ENCODE measurements at places on chromosomes 3 and 15.

DNA sequence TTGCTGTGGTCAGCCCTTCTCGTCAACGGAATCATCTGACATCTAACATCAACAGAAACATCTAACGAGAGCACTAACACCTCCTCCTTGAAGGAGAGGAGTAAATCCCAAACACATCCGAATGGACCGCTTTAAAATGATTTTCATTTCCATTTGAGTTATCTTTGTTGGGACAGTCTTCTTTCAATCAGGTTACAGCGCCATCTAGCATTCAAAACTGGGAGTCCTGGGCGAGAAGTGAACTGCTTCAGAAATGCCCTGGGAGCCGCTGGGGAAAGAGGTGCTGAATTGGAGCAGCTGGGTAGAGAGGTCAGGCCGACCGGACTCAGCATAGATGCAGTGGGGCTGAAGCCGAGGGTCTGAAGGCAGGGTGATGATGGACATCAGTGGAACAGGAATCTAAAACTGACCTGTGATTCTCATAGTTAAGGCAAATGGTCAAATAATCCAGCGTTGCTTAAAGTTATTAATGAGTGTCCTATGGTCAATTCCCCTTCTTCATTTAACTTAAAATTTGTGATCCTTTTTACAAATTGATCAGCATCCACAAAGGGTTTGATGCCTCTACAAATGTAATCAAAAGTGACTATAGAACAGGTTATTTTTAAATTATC is 170.0 kb upstream of the NDN start:
- DNase-seq = no peak

DNA sequence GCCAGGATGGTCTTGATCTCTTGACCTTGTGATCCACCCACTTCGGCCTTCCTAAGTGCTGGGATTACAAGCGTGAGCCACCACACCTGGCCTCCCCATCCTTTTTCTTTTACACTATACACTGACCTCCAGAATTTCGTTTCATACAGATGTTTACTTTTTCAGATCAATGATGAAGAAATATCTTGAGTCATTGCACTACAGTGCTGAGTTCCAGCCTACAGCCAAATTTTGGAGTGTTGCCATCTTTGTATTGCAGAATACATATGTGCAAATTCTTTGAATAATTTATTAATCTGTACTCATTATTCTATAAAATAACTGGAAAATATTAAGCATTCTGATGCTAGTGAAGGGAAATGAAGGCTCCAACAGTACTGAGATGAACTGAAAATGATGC is 12.5 kb downstream of the ZPLD1 start:
- no peak for DNase-seq

DNA sequence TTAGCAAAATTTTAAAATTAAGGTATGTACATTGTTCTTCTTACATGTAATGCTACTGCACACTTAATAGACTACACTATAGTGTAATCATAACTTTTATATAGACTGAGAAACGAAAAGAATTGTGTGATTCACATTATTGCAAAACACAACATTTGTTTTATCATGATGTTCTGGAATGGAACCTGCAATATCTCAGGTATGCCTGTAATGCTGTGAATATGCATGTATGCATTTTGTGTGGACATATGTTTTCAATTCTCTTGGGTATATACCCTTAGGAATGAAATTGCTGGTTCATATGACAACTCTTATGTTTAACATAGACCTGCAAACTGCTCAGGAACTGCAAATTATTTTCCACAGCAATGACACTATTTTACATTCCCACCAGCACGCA is 38.6 kb upstream of the TJP1 start:
- no peak for DNase-seq

- no peak for DNase-seq
Observed at GRCh38 chr3:71369701-71370391, 213.7 kb downstream of the FOXP1 start.

DNA sequence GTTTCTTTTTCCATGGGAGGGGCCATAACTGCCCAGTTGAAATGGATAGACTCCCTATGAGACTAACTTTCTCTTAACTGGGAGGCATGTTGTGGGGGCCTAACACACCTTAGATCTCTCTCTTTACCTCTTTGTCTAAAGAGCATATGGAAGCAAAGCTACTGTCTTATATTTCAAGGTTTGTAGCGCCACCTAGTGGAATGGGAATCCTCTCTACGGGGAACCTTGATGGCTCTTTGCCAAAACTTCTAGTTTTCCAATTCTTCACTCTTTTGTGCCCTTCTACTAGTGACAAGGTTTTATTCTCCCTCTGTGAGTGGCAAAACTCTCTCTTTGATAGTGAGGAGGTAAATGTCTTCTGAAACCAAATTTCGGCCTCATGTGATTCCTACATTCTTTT is 1030.4 kb upstream of the CADM2 start:
- DNase-seq = no peak

- no peak for DNase-seq
Observed at GRCh38 chr15:53520996-53521395, 238.5 kb downstream of the WDR72 start.

DNA sequence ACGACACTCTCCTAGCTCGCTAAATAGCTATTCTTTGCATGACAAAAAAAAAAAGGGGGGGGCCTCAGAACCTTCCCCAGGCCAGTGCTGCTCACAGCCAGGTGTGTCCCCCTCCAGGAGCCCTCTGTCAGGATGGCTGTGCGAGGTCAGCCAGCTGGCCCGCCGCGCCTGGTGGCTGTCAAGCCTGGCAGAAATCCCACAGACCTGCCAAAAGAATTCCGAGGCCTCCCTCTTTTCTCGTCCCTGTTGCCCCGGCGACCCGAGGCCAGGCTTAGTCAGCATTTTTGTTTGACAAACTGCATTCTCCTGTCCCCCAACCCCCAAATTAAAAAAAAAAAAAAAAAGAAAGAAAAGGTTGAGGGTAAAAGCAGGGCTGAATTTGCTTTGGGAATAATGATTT is 61.9 kb downstream of the TM4SF4 start:
- DNase-seq = no peak

DNA sequence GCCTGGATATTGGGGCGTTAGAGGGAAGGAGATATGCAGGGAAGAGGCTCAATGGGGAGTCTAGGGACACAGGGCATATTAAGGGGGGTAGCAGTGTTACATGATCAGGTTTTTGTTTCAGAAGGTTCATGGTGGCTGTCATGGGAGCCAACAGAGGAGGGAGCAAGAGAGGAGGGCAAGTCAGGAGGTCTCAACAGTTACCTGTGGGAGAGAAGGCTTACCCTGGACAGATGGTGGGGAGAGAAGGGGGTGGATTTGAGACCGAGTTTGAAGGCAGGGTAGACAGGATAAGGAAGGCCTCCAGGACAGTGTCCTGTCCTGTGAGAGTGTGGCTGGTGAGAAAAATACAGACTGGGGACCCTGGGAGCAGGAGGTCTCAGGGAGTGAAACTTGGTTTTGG is 3.8 kb upstream of the WNT7A start:
- DNase-seq = no peak

GRCh38 chr3:21020681-21021080 is 730.3 kb downstream of the ZNF385D start:
- DNase-seq = no peak

DNA sequence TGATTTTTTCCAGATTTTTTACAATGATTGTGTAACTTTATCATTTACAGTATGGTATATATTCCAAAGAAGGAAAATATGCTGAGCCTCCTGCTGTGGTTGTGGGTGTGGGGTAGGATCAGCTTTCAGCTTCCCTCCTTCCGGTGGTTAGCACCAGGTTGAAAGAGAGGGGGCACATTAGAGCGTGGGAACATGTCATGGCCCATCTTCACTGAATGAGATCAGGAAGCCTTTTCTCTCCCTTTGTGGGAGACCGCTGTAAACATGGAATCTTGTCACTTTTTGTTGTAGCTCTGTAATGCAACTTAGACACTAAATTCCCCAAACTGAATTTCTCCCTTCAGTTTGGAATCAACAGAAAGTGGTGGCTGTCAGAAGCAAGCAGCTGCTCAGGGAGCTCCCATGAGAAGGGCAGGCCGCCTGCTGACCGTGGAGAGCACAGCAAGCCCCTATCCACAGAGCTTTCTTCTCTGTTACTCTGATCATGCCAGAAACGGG is 86.7 kb upstream of the LIMD1 start:
- no peak for DNase-seq

GRCh38 chr3:169266986-169267385 is 396.5 kb downstream of the MECOM start:
- no peak for DNase-seq

DNA sequence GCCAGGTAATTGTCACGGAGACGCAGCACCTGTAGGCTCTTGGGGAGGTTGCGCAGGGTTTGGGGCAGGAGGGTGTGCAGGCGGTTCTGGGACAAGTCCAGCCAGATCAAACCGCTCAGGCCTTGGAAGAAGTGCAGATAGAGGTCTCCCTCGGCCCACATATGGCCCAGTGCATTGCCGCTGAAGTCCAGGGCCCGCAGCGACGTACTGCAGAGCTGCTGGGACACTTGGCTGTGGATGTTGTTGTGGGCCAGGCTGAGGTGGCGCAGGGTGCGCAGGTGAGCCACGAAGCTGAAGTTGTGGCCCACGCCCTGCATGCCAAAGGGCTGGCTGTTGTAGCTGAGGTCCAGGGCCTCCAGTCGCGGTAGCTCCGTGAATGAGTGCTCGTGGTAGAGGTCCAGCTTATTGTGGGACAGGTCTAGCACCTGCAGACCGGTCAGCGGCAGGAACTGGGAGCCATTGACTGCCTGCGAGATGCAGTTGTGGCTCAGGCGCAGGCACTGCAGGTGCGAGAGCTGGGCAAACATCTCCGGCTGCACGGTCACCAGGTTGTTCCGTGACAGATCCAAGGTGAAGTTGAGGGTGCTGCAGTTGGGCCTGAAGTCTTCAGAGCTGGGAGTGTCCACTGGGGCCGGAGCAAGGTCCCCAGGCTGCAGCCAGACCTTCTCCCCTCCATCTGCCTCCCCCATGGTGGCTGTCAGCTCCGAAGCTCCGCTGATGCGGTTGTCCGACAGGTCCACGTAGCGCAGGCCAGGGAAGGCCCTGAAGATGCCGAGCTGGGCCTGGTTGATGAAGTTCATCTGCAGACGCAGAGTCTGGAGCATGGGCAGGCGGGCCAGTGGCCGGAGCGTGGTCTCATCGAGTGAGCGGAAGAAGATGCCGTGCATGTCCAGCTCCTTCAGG is 2.9 kb downstream of the TLR9 start:
- no peak for DNase-seq

DNA sequence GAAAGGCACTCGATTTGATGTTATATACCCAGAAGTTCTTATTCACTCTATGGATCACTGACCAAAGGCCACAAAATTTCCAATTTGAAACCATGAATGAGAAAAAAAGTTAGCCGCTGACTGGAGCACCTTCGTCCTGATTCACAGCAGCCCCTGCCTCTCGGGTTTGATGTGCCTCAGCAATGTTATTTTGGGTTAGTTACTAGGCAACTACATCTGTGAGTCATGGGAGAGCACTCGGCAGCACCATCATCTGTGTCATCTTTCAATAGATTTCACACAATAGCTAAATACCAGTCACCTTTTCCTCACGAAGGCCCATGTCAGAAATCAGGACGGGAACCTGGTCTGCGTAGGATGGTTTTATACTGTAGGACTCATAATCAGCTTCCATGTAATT is 269.2 kb downstream of the ZBBX start:
- DNase-seq = no peak

- no peak for DNase-seq
Observed at GRCh38 chr15:56045068-56045748, 51.8 kb upstream of the NEDD4 start.

DNA sequence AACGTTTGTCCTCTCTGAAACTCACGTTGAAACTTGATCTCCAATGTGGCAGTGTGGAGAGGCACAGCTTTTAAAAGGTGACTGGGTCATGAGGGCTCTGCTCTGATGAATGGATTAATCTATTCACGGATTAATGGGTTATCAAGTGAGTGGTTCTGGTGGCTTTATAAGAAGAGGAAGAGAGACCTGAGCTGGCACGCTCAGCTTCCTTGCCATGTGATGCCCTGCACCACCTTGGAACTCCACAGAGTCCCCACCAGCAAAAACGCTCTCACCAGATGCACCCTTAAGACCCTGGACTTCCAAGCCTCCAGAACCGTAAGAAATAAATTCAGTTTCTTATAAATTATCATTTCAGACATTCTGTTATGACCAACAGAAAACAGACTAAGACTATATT is 2.6 kb downstream of the PPP1R2 start:
- no peak for DNase-seq

GRCh38 chr3:176941689-176942088 is 255.6 kb downstream of the TBL1XR1 start:
- no peak for DNase-seq

- no peak for DNase-seq
Observed at GRCh38 chr15:61115241-61115640, 113.9 kb downstream of the RORA start.

GRCh38 chr3:46987319-46987742 is 7.9 kb downstream of the NBEAL2 start:
- DNase-seq = no peak

DNA sequence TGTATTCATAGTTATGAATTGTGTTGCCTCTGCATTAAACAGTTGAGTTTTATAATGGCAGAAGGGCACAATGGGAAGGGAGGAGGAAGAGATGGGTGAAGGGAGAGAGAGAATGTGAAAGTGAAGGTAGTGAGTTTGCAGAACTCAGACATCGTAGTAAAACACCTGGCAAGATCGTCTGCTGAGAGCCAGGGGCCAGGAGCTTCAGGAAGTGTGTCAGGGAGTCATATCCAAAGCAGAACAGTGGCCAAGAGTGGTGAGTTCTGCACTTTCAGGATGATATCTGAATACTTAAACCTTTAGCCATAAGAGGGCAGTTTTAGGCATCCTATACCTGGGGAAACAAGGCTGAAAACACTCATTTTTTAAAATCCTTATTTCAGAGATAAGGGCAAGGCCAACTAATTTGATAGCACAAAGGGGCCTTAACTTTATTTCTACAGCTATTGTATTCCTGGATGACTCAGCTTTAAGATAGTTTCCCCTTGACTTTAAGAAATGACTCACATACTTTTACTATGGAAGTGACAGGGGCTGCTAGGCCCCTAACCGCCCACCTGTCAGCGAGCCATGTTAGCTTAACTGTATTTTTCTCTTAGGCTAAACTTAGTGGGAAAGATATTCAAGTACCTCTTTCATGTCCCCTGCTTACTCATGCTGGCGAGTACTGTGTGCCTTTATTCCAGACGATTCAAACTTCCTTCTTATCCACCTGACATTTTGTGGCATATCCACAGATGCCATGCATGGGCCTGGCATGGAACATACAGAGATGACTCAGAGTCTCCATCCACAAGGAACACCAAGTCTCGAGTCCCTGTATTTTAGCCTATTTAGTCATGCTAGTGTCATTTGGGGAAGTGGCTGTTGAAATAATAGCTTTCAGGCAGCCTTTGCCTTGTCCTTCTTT is 53.9 kb downstream of the RLBP1 start:
- DNase-seq = no peak

- no peak for DNase-seq
Observed at GRCh38 chr3:172126741-172127140, 87.4 kb downstream of the FNDC3B start.

GRCh38 chr15:72197460-72198355 is at the start of gene GRAMD2A:
Gene GRAMD2A (minus strand): TSS chr15:72197787.
- DNase-seq = no peak

- DNase-seq = no peak
Observed at GRCh38 chr3:71057526-71057894, 526.0 kb downstream of the FOXP1 start.

GRCh38 chr3:144692488-144692887 is 720.9 kb downstream of the DIPK2A start:
- DNase-seq = no peak
